ENCODE measurements at places on chromosomes 2 and 18. TPM values are rescaled to one million over a fixed set of nuclear protein-coding genes. Genes with fewer than 3 reads are reported as not detected.

DNA sequence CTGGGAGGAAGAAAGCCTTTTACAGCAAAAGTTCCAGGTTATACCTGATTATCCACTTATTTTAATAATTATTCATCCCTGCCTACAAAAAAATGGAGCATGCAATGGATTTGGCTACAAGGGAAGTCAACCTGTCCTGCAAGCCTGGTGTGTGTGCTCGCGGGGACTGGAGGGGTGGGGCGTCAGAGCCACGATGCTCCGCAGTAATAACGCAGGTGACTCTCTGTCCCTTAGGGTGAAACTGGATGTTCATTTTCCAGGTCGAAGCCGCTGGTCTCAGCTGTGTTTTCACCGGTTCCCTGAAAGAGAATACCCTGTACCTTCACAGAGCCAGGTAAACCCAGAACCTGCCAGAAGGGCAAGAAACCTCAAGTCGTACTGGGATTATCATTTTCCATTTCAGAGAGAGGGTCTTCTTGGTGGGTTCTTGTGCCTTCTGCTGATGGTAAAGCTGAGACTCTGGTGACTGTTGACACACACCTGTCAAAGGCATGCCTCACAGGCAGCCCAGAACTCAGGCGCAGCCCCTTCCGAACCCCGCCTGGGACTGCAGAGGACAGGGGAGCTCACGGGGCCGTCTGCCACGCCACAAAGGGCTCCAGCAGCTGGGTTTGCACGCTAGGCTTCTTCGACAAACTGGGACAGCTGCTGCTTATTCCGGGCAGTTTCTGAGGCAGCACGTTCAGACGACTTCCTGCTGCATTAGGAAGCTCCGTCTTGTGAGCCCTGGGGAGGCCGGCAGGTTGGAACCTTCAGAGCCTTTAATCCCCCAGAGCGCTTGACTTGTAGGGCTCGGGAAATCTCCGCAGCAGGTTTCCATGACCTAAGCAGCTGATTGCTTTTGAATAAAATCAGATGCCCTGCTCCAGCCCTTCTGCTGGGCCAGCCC is 58.6 kb downstream of the KCNG2 start:
- DNase-seq: no peak

GRCh38 chr2:104812286-104812685 is 41.6 kb upstream of the POU3F3 start:
- DNase-seq: no peak

DNA sequence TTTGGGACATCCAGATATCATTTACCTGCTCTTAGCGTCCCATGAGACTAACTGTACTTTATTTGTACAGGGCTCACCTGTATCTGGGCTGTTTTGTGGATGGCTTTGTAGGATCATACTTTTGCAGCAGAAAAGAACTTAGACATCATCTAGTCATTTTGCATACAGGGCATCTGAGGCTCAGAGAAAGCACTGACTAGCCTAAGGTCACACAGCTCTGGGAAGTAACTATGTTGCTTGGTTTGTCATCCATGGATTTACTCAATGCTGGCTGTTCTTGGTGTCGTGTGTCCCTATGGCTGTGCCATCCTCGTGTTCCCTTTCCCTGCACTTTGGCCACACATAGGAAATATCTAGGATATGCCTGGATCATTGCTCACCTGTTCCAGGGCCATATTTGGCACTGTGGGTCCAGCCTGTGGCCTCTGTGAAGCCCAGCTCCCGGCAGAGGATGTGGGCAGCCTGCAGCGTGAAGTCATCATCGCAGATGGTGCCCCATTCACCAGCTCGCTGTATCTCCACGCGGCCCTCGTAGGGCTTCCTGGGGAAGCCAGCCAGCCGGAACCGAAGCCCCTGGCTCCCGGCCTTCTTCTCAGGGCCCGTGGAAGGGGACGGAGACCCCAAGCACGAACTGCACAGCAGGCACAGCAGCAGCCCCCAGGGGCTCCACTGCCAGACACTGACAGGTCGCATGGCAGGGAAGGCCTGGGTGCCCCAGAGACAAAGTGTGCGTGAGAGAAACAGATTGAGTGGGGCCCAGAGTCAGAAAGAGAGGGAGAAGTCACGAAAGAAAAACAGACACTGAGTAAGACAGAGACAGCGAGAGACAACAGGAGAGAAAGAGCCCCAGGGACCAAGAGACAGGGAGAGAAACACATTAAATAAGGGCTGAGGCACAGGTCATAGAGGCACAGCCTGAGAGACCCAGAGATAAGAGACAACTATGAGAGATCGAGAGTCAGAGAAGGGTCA is 1.5 kb downstream of the LOXL3 start:
- DNase-seq: no peak

Gene TLX2
- total RNA-seq: not detected

Gene SCN7A
- 71.9 TPM for total RNA-seq

DNA sequence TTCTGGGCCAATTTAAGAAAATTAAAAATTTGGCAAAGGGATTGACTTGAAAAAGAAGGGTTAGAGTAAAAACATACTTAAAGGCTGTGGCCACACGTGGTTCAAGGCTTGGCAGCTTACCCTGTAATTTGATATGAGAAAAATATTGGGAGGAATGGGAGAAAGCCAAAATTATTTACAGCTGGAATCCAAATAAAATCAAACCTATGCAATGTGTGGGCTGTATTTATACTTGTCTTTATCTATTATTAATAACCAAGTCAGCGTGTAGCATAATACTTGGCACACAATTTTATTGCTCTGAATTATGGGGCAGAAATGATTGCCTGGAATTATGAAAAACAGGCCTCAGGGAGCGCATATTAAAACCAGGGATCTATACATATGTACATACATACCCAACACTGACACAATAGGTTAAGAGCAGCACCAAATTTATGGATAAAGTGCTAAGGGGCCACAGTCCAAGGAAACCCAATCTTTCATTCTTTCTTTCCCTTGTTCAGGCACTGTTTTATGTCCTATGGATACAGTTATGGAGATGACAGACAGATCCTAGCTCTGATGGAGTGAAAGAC is 35.6 kb downstream of the FAM124B start:
- DNase-seq: no peak
